Left cardiac atrium (tissue), 4 donors: ENCODE measurements at places on chromosomes 4 and X. TPM values are rescaled to one million over a fixed set of nuclear protein-coding genes. Genes with fewer than 3 reads are reported as not detected.

Gene L1CAM
- 4.3 TPM for total RNA-seq

GRCh38 chr4:163948920-163949455, 454.5 kb downstream of the TMA16 start:
- DNase-seq, result no peak

DNA sequence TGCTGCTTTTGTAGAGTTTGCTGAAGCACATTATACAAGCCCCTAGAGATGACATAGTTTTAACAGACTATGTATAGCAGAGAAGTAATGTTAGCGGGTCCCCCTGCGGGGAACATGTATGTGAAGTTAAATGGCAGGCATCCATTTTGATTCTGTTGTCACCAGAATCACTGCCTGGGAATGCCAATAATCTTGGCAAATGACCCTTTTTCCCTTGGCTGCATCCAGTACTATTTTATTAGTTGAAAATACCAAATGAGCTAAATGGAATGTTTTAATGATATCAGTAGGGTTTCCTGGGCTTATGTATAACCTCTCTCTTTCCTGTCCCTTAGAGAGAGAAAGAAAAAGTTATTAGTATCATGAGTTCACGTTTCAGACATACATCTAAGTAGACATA, 93.6 kb downstream of the LIMCH1 start:
- DNase-seq, result no peak

Gene SNCA
- total RNA-seq, result 10.0 TPM

DNA sequence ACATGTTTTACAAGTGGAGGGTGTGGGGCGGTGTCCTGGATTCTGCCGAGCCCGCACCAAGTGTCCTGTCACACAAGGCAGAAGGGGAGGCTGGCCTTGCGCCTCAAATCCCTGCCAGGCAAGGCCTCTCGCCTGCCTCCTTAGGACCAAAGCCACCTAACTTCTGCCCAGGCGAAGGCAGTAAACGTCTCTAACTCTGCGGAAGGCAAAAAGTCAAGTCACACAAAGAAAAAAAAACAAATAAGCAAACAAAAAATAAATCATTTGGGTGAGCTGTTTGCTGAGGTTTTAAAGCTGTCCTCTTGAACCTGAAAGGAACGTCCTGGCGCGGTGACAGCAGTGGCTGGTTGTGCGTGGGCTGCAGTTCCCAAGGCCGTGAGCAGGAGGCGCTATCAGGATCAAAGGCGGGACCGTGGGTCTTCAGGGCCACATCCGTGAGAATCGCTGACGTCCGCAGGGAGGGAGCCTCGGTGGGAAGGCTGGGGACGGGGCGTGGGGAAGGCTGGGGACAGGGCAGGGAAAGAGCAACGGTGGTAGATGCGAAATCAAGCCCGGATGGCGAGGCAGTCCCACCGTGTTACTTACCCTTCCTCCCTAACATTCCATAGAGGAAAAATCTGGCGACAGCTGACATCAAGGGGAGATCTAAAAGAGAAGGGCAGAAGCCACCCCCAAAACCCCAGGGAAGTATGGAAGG, 99.1 kb downstream of the TRAPPC11 start:
- peak; percentile 79 for DNase-seq

Gene SH2D1A
- 0.41 TPM for total RNA-seq

DNA sequence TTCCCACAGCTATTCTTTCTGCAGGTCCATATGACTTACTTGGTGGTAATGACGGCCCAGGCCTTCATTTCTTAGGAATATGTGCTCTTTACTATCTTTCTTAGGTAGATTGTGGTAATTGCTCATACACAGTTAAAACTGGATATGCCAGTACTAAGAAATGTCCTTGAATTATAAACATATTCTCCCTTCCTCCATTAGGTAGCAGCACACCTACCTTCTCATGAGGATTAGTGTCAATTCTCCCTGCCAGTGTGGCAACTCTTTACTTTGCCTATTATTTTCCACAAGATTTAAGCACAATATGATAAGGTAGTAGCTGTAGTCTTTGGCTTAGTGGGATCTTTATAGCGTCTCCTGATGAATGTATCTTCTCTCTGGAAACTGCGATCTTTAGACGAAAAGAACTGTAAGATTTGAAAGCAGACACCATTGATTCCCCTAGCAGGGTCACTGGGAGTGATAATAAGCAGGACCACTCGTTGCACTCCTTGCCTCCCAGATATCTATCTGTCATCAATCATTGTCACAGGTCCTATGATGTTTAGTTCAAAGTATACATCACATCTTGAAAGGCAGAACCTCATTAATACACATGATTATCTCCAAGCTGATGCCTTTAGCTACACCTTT, 1240.7 kb downstream of the C4orf33 start:
- no peak for DNase-seq

Gene RBM47
- 9.6 TPM for total RNA-seq

- DNase-seq, result no peak
Measured at GRCh38 chrX:41686788-41687187, 2.0 kb upstream of the GPR34 start.

- no peak for DNase-seq
Measured at GRCh38 chrX:20693078-20693477, 426.4 kb upstream of the RPS6KA3 start.

DNA sequence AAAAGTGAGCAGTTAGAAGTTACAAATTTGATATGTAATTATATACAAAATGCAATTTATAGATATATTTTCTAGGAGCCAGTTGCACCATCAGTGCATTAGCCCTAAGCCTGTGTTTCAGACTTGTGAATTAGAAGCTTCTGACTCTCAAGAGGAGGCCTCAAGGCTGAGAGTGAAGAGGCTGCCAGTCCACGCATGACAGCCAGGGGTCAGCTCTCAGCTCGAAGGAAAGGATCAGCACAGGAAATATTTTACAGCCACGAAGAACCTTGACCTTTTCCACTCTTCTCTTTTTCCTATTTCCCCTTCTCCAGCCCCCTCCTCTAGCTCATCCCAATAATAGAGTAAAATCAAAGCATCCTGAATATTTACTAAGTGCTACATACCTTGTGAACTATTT, 642.4 kb downstream of the TRIML1 start:
- no peak for DNase-seq

- no peak for DNase-seq
Measured at GRCh38 chr4:39302901-39303300, 63.3 kb downstream of the RFC1 start.

- no peak for DNase-seq
Measured at GRCh38 chrX:30304866-30305265, 4.3 kb downstream of the NR0B1 start.

DNA sequence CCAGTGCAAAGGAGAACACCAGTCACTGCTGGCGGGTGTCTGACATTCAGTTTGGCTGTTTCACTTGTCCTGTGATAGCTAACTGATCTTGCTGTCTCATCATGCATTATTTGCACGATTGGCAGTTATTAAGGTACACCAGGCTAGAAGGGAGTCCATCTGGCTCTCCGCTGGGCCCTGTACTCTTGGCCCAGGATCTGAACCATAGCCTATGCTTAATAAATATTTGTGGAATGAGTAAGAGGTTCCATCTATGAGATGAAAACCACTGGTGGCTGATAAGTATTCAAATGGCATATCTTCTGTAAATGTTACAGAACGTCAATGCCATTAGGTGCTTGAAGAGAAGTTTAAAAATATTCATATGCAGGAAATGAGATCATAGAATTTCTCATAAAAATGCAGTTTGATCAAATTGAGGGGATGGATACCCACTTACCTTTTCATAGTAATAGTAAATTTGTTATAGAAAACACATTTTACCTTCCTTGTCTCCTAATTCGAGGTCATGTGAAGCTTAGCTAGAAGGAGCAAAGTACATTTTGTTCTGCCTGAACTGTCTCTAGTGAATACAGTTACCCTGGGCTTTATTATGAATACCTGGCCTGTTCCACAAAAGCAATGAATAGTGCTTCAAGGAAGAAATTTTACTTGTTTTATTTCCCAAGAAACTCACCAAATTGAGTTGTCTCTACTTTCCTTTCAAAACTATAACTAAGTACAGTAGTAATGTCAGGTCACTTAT, 213.5 kb downstream of the CBR4 start:
- DNase-seq, result no peak

GRCh38 chrX:142251680-142252079, 46.6 kb upstream of the MAGEC2 start:
- DNase-seq, result no peak

Gene EDA
- total RNA-seq, result 17.5 TPM

Gene AMER1
- total RNA-seq, result 3.8 TPM

GRCh38 chr4:77014256-77014655, 61.5 kb downstream of the CCNI start:
- DNase-seq, result no peak

GRCh38 chrX:12866451-12867377, at the start of gene TLR7:
TSS of gene TLR7 (plus strand) at chrX:12867072. CDS start at chrX:12867579, 507 bp downstream.
- no peak for DNase-seq

Gene KLHL4
- total RNA-seq, result 1.1 TPM

Gene AVPR2
- 3.8 TPM for total RNA-seq

Gene REPS2
- total RNA-seq, result 10.5 TPM

GRCh38 chr4:85402371-85402770, 72.6 kb upstream of the ARHGAP24 start:
- no peak for DNase-seq

Gene LNX1
- 5.9 TPM for total RNA-seq

- DNase-seq, result no peak
Measured at GRCh38 chr4:118760092-118760491, 74.9 kb downstream of the METTL14 start.

GRCh38 chr4:43763029-43763610, 685.5 kb downstream of the KCTD8 start:
- no peak for DNase-seq

Gene APLN
- 5.7 TPM for total RNA-seq

- no peak for DNase-seq
Measured at GRCh38 chr4:40246938-40247337, 50.1 kb downstream of the RHOH start.

Gene NR3C2
- 23.8 TPM for total RNA-seq

DNA sequence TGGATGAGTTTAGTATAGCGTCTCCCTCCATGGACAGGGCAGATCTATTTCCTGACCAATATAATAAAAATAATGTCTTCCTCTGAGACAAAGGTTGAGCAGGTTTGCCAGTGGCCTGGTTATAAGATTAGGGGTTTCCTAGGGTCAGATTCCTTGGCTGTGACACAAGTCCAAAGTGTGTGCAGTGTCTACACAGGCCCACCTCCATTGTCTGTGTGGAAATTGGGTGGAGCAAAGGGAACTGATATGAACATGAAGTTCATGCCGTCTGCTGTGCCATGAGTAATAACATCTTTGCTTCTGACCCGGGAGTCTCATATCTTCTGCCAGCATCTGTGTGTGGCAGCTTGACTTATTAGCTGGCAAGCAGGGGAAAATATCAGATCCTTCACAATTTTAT, 187.7 kb upstream of the BOD1L1 start:
- no peak for DNase-seq

GRCh38 chr4:101089168-101089567, 258.2 kb downstream of the PPP3CA start:
- no peak for DNase-seq

- no peak for DNase-seq
Measured at GRCh38 chr4:8779490-8779932, 92.1 kb downstream of the HMX1 start.

Gene MMRN1
- 12.5 TPM for total RNA-seq

Gene IL13RA2
- total RNA-seq, result not detected

Gene EREG
- total RNA-seq, result 0.84 TPM

GRCh38 chrX:108735679-108736508, 469 bp downstream of the IRS4 start:
- no peak for DNase-seq

- no peak for DNase-seq
Measured at GRCh38 chrX:74349387-74349786, 45.4 kb downstream of the ZCCHC13 start.

GRCh38 chrX:55107911-55108310, 19.1 kb downstream of the PAGE2 start:
- DNase-seq, result no peak

Gene CSAG3
- total RNA-seq, result not detected

DNA sequence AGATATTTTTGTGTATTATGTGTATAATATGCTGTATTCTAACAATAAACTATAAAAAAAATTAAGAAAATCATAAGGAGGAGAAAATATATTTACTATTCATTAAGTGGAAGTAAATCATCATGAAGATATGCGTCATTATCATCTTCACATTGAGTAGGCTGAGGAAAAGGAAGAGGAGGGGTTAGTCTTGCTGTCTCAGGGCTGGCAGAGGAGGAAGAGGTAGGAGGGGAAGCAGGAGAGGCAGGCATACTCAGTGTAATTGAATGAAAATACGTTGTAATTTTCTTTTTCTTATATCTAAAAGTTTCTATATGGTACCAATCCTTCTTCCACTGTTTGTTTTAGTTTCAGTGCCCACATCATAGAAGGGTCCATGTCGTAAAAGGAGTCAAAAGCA, 9.8 kb upstream of the TMEM185A start:
- DNase-seq, result no peak

- DNase-seq, result no peak
Measured at GRCh38 chr4:5722328-5722727, 11.3 kb downstream of the EVC start.

GRCh38 chr4:119506806-119507205, 121.8 kb downstream of the PDE5A start:
- no peak for DNase-seq

DNA sequence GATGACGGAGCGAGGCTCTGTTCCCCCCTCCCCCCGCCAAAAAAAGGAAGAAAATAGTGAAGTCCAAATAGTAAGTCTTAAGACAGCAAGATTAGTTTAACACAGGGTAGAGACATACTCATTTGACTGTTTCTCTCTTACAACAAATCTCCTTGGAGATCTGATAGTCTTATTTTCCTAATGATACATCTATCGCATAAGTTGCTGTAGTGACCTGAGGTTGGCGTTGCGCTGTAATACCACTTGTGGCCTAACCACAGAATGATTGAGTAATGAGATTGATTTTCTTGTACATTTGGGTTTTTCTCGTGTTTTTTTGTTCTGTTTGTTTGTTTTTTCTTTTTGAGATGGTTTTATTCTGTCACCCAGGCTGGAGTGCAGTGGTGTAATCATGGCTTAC, 27.2 kb downstream of the OCIAD1 start:
- DNase-seq, result no peak

DNA sequence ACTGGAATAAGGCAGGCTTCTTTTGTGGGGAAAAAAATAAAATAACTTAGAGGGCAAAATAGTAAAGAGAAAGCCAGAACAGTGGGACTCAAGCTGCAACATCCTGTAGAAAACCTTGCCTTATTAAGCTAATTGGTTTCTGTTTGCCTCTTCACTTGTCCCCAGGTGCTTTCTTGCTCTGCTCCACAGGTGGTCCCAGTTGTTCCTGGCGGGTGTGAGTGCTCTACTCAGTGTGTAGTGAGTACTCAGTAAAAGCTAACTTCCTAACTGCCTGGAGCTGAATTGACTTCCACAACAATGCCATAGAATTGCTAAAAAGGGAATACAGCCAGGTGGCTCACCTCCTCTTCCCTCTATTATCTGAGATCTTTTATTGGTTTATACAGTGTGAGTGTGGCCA, 930.2 kb downstream of the C4orf33 start:
- no peak for DNase-seq

Gene MND1
- total RNA-seq, result not detected

GRCh38 chr4:113468165-113469022, 293.1 kb downstream of the CAMK2D start:
- peak; percentile 85 for DNase-seq

Gene COX7B2
- not detected for total RNA-seq
